ENCODE measurements at places on chromosomes 12 and 14.

GRCh38 chr12:19128485-19128884 is 1.0 kb upstream of the PLEKHA5 start:
- DNase-seq = no peak

DNA sequence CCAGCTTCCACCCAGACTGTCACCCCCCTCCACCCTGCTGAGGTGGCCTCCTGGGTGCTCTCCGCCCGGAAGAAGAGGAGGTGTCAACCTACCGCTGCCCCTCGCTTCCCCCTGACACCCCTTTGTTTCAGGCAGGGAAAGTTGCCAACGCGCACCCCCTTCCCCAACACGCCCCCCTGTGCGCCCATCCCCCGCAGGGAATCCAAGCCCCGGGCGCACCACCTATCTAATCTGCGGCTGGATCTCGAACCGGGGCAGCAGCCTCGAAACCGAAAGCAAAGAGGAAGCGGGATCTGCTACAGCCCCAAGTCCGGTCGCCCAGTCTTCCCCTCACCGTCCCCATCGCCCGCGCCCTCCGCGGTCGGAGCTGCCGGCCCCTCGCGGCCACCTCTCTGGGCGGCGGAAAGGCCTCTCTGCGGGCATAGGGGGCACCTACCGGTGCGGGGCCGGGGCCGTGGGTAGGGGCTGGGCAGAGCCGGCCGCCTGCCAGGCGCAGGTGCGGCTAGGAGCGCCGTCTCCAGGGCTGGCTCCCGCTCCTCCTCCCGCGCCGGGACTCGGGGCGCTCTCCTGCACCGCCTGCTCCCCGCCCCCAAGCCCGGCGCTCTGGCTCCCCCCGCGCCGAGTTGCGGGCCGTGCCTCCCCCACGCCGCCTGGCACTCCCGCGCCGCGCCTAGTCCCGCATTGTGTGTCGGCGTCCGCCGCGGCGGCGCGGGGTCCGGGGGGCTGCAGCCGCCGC is 18.3 kb upstream of the PLEKHH1 start:
- DNase-seq = no peak

DNA sequence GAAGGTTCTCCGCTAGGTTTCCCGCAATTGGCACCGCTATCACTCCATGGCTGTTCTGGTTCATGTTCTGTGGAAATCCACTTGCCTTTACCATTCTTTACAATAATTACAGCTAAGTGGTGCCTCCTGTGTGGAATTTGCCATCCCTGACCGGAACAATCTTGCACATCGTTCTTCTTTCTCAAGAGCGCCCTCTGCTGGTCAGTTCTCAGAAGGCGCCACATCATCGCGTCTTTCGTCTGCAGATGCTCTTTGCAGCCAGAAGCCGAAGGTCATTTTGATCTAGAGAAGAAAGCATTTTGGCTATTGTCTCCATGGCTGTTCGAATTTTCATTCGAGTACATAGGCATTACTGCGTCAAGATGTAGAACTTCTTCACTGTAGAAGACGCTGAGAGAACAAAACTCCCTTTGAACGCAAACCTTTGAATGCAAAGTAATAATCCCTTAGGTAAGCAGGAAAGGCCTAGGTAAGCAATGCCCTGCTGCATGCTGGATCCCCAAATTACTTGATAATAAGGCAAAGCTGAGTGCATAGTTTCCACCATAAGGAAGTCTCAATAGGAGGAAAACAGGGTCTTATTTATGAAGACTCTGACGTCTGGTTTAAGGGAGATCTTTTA is 10.1 kb upstream of the RTRAF start:
- DNase-seq = peak; percentile 91

DNA sequence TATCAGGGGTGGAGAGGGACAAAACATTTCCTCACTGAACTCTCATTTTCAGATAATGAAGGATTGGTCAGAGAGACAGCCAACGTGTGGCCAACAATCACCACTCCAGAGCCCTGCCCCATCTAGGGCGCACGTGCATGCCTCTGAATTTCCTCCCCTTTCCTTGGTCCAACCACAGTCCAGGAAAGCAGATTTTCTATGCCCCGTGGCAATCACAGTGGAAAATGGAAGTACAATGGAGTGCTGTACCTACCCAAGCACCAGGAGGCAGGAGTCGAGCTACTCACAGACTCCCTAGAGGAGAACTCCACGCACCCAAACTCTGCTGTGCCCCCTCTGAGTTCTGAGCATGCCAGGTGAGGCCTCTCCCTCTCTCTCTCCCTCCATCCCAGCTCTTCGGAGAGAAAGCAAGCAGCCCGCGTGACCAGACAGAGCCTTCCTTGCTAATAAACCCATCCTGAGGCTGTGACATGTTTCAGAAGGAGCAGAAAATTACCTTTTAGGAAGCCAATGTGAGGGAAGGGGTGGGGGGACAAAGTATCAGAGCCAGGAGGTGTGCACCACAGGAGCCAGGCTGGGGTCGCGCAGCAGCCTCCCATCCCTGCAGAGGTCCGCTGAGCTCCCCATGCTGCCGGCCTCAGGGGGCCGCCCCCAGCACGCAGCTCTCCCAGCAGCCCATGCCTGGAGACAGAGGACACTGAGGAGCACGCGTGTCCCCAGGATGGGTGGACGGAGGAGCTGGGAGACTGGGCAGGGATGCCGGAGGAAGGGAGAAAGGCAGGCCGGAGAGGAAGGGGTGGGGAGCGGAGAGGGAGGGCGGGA is 73.4 kb downstream of the PITPNM2 start:
- DNase-seq = no peak

- DNase-seq = peak; percentile 41
Observed at GRCh38 chr12:109771746-109772621, 58.4 kb downstream of the FAM222A start.

DNA sequence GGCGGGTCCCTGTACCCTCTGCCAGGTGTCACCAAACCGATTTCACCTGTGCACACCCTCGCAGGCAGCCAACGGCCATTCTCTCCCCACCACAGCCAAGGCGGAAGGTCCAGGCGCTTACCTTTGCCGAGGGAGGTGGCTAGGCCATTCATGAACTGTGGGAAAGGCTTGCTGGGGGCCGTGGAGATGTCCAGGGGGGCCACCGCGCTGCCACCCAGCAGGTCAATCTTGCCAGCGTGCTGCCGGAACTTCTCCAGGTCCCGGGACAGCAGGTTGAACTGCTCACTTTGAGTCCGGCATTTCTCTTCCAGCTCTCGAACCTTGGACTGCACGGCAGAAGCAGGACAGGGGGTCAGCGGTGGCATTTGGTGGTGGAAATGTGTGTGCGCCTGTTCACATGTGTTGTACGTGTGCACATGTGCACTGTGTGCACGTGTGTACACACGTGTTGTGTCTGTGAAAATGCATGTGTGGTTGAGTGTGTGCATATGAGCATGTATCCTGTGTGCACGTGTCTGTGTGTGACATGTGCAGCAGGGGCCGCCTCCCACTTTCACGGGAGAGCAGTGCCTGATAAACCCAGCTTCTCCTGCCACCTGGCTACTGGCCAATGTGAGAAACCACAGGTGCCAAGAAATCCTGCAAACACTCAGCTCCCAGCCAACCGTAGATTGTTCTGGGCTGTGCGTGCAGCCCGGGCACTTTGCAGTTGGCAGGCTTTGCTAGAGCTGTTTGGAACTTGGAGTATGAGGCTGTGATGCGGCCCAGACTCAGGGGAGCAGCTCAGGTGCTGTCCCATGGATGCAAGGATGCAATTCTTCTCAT is 118.9 kb downstream of the PIWIL1 start:
- DNase-seq = no peak

GRCh38 chr12:26791301-26791791 is 41.6 kb downstream of the ITPR2 start:
- no peak for DNase-seq

- no peak for DNase-seq
Observed at GRCh38 chr14:66105815-66106214, 380.4 kb upstream of the CCDC196 start.

GRCh38 chr12:9698681-9699080 is 29.2 kb downstream of the CLEC2D start:
- no peak for DNase-seq

DNA sequence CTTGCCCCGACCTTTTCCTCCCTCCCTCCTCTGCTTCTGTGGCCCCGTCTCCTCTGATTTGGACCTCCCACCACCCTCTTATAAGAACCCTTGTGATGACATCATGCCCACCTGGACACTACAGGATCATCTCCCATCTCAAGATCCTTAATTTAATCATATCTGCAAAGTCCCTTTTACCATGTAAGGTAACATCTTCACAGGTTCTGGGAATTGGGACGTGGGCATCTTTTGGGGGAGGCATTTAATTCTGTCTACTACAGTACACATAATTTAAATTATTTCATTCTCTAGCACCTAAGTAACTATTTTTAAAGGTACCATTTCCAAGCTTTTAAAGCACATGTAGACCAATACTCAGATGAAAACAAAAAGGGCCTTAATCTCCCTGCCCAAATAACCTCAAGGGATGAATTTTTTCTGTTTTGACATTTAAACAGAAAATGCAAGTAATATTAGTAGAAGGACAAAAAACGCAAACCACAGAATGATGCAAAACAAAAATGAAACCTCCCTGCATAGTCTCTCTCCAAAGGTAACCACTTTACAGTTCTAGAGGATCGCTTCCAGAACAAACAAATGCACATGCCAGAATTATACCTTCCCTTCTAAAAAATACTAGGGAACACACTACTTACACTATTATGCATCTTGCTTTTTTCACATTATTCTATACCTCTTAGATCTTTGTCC is 222.1 kb downstream of the AACS start:
- no peak for DNase-seq

- no peak for DNase-seq
Observed at GRCh38 chr12:132356691-132357622, 27.6 kb upstream of the GALNT9 start.

GRCh38 chr12:98595243-98595988 is 1.9 kb downstream of the SLC25A3 start:
- no peak for DNase-seq

DNA sequence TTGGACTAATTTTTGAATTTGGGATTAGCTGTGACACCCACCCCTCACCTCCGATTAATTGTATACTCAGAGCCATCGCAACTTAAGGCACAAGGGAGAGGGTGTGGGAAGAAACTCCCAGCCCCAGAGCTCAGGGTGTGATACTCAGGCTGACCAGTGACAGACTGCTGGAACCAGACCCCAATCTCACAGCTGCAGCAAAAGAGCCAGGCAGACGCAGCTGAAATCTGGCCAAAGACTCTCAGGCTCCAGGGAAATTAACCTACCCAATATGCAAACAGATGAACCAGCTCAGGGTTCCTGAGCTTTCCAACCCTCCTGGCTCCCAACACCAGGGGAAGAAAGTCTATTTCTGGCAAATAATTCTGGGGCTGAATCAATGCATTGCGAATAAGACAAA is 30.5 kb downstream of the ANAPC7 start:
- no peak for DNase-seq

DNA sequence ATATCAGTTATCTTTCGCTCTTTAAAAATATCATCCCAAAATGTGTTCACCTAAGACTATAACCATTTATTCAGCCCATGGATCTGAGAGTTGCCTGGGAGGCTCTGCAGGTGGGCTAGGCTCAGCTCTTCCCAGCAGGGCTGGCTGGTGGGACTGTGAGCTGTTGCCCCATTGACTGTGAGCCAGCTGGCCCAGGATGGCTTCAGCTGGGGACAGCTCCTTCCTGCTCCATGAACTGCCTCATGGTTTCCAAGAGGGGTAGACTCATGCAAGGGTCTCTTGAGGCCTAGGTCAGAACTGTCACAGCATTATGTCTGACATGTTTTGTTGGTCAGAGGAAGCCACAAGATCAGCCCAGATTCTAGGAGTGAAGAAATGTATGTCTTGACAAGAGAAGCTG is 114.1 kb upstream of the E2F7 start:
- DNase-seq = no peak

- no peak for DNase-seq
Observed at GRCh38 chr12:83538361-83538965, 851.8 kb downstream of the TMTC2 start.

DNA sequence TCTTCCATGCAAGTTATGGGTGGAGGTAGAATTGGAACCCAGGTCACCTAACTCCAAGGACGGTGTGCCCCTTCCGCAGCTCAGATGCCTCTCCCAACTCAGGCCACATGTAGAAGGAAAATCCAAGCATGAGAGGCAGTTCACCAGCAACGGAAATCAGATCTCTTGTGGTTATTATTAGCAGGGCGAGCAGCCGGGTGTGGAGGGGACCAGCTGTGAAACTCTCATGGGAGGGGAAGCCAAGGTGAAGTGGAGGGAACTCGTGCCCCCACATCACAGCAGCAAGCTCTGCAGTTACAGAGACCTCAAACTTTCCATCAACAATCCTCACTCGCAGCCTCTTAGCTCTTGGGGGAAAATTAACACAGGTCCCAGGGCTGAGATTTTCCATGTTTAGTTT is 79.7 kb downstream of the KSR2 start:
- DNase-seq = no peak

GRCh38 chr12:7387289-7387688 is 56.7 kb downstream of the CD163L1 start:
- no peak for DNase-seq

GRCh38 chr14:22820731-22821130 is 5.5 kb upstream of the SLC7A7 start:
- DNase-seq = no peak

- DNase-seq = no peak
Observed at GRCh38 chr12:4909734-4910501, at the start of gene KCNA1. Gene KCNA1 (plus strand): TSS chr12:4909905. CDS start chr12:4911379, 1,474 bp downstream.

- no peak for DNase-seq
Observed at GRCh38 chr14:103298620-103299019, 35.4 kb upstream of the EIF5 start.

- no peak for DNase-seq
Observed at GRCh38 chr12:14510574-14510973, 57.1 kb downstream of the PLBD1 start.

GRCh38 chr14:47919997-47920396 is 244.6 kb upstream of the MDGA2 start:
- DNase-seq = peak; percentile 55

DNA sequence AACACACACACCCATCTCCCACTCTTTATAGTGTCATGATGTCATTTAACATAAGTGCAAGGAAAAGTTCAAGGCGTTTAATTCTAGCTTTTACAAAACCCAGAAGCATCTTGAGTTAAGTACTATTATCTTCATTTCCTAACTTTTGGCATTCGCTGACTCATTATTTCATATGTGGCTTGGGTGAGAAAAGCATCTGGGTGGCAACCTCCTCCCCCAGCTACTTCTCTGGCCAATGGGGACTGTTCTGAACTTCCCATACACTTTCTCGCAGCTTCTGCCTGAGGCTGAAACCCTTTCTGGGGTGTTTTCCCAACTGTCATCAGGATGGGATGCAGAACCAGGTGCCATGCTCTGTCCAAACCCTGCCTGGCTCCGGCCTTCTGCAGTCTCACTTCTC is 2.8 kb upstream of the MARK3 start:
- DNase-seq = no peak

- DNase-seq = no peak
Observed at GRCh38 chr12:97461553-97461952, 1.1 kb upstream of the RMST start.

- DNase-seq = no peak
Observed at GRCh38 chr14:59131938-59132795, 56.3 kb upstream of the DAAM1 start.

GRCh38 chr14:75989134-75989533 is 3.6 kb downstream of the IFT43 start:
- DNase-seq = no peak

GRCh38 chr14:81433378-81433777 is 33.3 kb upstream of the STON2 start:
- no peak for DNase-seq

- no peak for DNase-seq
Observed at GRCh38 chr12:87935216-87935615, 94.0 kb downstream of the C12orf50 start.
